Breast epithelium (tissue), 4 donors: ENCODE measurements at places on chromosomes 6 and 20. TPM values are rescaled to one million over a fixed set of nuclear protein-coding genes. Genes with fewer than 3 reads are reported as not detected.

Gene C20orf141
- not detected for total RNA-seq

Gene DUSP15
- 3.6 TPM for total RNA-seq

Gene PROKR2
- not detected for total RNA-seq

Gene ITPR3
- 40.0 TPM for total RNA-seq

Gene MUC21
- total RNA-seq: not detected

Gene FAM83D
- total RNA-seq: 0.59 TPM

Gene NOX3
- not detected for total RNA-seq

Gene CST4
- total RNA-seq: not detected

Gene LY6G6D
- total RNA-seq: not detected

Gene LAMA4
- total RNA-seq: 142 TPM

Gene SLC13A3
- total RNA-seq: 1.6 TPM

Gene WFDC2
- 43.9 TPM for total RNA-seq

Gene TREM1
- 0.98 TPM for total RNA-seq

Gene HBS1L
- total RNA-seq: 52.0 TPM

Gene CNR1
- total RNA-seq: 30.2 TPM

Gene OLIG3
- not detected for total RNA-seq

Gene HSPA1B
- total RNA-seq: 376 TPM

Gene FAM120B
- total RNA-seq: 33.8 TPM

Gene HLA-DRB5
- 8.8 TPM for total RNA-seq

Gene ZNF391
- total RNA-seq: 5.9 TPM

Gene EPM2A
- 15.7 TPM for total RNA-seq
